ENCODE measurements at places on chromosomes 4 and X.

GRCh38 chr4:14620567-14621141 is 381.6 kb upstream of the CPEB2 start:
- DNase-seq = no peak

DNA sequence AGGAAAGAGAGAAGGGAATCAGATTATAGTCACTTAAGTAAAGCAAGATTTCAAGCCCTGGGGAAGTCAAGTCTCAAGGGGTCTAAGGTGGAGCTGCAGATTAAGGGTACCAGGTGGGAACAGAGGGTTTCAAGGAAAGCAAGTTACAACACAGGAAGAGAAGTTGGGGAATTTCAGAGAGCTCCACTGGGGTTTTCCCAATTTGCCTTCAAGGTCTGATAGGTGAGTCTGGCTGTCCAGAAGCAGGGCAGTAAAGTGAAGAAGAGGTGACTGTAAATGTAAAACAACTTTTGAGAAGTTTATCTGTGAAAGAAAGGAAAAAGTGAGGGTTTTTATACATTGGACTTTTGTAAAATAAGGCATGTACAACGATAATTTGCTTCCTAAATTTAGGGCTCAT is 37.1 kb upstream of the TRPC3 start:
- no peak for DNase-seq

- DNase-seq = no peak
Measured at GRCh38 chr4:174427571-174428140, 94.6 kb downstream of the HPGD start.

- DNase-seq = no peak
Measured at GRCh38 chr4:122873146-122873545, 46.5 kb downstream of the FGF2 start.

DNA sequence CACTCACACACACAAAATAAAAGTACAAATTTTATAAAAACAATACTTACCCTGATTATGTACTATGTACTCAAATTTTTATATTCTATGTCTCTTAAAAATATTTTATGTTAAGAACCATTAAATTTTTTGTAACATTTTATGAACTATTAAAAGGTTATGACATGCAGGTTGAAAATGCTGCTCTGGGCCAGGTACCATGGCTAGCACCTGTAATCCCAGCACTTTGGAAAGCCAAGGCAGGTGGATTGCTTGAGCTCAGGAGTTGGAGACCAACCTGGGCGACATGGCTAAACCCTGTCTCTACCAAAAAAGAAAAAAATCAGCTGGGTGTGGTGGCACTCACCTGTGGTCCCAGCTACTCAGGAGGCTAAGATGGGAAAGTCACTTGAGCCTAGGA is 29.4 kb upstream of the SPINK2 start:
- no peak for DNase-seq

DNA sequence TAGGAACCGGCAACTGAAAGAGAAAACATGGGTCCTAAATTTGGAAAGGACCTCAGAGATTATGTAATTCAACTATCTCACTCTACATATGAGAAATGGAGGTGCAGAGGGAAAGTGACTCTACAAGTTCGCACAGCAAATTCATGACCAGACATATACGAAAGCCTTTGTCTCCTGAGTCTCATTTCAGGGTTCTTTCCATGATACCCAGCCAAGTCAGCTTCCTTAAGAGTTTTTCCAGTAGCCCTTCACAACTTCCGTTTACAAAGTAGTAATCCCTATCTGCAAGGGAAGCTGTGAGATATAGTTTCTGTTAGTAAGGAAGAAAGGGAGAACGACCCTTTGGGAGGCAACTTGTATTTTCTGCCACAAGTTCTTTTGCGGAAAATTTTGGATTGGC is 110.6 kb downstream of the TEX13A start:
- no peak for DNase-seq

- DNase-seq = no peak
Measured at GRCh38 chr4:4778554-4778953, 80.9 kb upstream of the MSX1 start.

- DNase-seq = no peak
Measured at GRCh38 chrX:80335062-80335830, 85.0 kb upstream of the TENT5D start.

DNA sequence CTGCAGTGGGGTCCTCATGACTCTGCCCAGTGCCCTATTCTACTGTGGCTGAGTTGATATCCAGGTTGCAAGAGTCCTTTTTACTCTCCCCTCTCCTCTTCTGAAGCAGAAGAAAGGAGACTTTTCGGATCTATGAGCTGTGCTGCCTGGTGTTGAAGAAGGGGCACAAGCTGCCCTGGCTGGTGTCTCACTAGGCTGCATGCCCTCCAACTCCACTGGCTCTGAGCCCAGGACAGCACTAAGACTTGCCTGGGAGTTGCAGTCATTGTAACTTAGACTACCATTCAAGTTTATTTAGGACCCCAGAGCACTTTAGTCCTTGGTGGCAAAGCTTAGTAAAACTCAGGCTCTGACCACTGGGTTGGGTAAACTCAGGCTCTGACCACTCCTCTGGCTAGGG is 89.4 kb downstream of the GABRB1 start:
- DNase-seq = no peak

DNA sequence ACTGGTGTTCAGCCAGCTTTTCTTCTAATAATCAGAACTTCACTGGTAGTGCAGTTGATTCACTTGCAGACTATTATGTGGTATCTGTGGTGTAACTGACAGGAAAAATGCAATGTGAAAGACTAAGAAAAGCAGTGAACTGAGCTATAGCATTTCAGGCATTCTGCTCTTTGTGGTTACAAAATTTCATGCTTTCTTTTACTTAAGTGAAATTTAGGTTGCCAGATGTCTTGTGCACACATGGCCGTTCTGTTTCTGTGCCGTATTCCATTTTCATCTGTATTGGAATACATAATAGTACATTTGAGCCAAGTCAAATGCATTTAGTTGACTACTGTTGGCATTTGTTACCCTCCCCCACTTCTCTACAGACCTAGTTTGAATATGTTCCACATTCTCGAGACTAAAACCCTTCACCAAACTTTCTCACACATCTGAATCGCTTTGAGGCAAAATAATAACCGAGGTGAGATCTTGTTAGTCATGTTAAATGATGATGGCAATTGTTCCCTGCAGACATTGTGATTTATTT is 8.2 kb downstream of the RTL3 start:
- DNase-seq = no peak

GRCh38 chr4:140255467-140255866 is 101.5 kb upstream of the MAML3 start:
- no peak for DNase-seq

All from HS-27A (cell line).